Ascending aorta (tissue), 2 donors: ENCODE measurements at places on chromosomes 2 and 18. TPM values are rescaled to one million over a fixed set of nuclear protein-coding genes. Genes with fewer than 3 reads are reported as not detected.

GRCh38 chr2:12456293-12457106 is 260.2 kb upstream of the TRIB2 start:
- H3K4me1 ChIP-seq, result peaks cover 13% of the 10 kb centered on the region
- H3K36me3 ChIP-seq, result no peaks in the 10 kb centered on the region
- peak; percentile 96 for DNase-seq

Gene GAREM2
- 2.1 TPM for total RNA-seq

- no peaks in the 10 kb centered on the region for H3K36me3 ChIP-seq
- no peak for DNase-seq
These were observed 7.8 kb downstream of the CDK15 start for GRCh38 chr2:201813996-201814760.

Gene XDH
- not detected for total RNA-seq

DNA sequence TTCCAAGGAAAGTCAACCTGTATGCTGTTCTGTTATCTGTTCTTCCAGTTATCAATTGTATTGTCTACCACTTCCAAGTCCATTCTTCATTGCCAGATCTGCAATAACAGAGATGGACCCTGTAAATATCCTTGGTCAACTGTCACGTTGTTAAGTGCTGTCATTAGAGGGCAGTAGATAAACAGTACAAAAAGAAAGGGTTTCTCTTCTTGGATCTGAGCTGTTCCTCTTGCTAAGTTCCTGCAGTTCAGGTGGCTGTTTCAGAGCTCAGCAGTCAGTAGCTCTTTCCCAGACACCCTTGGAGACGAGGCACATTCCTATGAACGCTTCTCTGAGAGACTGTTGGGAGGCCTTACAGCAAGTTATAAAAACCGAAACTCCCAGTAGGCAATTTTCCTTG is 957.1 kb upstream of the CHAC2 start:
- H3K36me3 ChIP-seq, result no peaks in the 10 kb centered on the region
- no peak for DNase-seq
- no peak overlapping the region for H3K27ac ChIP-seq
- no peaks in the 10 kb centered on the region for H3K27me3 ChIP-seq

DNA sequence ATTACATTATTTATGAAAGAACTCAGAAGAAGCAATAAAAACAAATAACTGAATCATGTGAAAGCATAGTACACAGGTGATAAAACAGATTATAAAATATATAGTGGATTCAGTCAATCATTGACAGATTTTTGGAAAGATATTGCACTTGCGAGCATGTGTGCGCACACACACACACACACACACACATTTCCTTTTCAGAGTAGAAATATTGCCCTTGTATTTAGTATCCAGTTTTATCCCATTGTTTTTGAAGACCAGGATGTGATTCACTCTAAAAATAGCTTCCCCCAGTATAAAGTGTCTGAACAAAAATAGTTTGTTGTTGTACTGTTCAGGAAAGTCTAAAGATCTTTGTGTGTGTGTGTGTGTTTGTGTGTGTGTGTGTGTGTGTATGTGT is 145.5 kb downstream of the CALCRL start:
- H3K36me3 ChIP-seq, result no peaks in the 10 kb centered on the region
- H3K27me3 ChIP-seq, result no peaks in the 10 kb centered on the region
- no peak overlapping the region for H3K27ac ChIP-seq
- no peak for DNase-seq
- no peak overlapping the region for H3K4me3 ChIP-seq

Gene ANKMY1
- total RNA-seq, result 14.4 TPM

Gene CASP10
- 7.8 TPM for total RNA-seq

- no peaks in the 10 kb centered on the region for H3K36me3 ChIP-seq
- no peak for DNase-seq
- no peaks in the 10 kb centered on the region for H3K4me1 ChIP-seq
- no peak overlapping the region for H3K27ac ChIP-seq
These were observed 421.7 kb downstream of the TGIF1 start for GRCh38 chr18:3871687-3872086.

Gene COL3A1
- 411 TPM for total RNA-seq

GRCh38 chr2:176187200-176187898 is 1.1 kb upstream of the HOXD1 start:
- no peak overlapping the region for H3K27ac ChIP-seq
- H3K4me3 ChIP-seq, result peak overlapping the region; percentile 79
- H3K27me3 ChIP-seq, result peaks cover 6% of the 10 kb centered on the region
- DNase-seq, result no peak

Gene PXDN
- total RNA-seq, result 188 TPM

DNA sequence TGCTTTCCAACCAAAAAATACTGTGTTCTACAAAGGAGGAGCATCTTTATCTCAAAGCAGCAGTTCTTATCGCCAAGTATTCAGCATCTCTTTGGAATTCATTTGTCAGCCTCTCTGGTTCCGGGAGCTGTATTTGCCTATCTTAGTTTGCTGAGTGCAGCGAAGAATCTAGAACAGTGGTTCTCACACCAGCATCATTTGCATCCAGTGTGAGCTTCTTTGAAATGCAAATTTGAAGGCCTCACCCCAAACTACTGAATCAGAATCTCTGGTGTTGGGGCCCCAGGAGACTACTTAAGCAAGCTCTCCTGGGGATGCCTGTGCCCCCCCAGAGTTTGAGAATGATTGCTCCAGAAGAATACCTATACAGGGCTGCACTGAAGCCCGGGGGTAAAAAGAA is 1.5 kb upstream of the PTPN2 start:
- H3K36me3 ChIP-seq, result no peaks in the 10 kb centered on the region
- DNase-seq, result no peak
- H3K27ac ChIP-seq, result no peak overlapping the region
- H3K4me1 ChIP-seq, result no peaks in the 10 kb centered on the region
- no peak overlapping the region for H3K4me3 ChIP-seq
- no peaks in the 10 kb centered on the region for H3K27me3 ChIP-seq

DNA sequence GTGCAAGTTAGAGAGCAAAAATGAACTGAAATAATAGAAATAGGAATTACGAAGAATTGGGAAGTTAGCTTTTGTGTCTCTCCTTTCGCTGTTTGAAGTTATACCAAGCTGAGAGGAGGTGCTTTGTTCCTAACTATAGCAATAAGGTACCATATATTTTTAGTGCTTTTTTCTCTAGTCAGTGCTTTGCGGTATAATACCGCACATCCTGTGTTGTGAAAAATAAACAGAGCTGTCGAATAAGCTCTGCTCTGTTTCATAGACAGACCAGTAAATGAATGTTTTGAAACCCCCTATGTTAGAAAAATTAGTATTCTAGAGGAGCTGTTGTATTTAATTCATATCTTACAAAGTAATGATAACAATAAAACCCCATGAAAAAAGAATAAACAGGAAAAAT is 130.8 kb downstream of the MAP4K4 start:
- no peak overlapping the region for H3K4me3 ChIP-seq
- H3K36me3 ChIP-seq, result peaks cover 6% of the 10 kb centered on the region
- H3K4me1 ChIP-seq, result peaks cover 28% of the 10 kb centered on the region
- H3K27ac ChIP-seq, result peak overlapping the region; percentile 24
- H3K27me3 ChIP-seq, result no peaks in the 10 kb centered on the region

- H3K36me3 ChIP-seq, result no peaks in the 10 kb centered on the region
- DNase-seq, result no peak
- H3K4me1 ChIP-seq, result no peaks in the 10 kb centered on the region
- H3K27me3 ChIP-seq, result no peaks in the 10 kb centered on the region
- H3K4me3 ChIP-seq, result no peak overlapping the region
- no peak overlapping the region for H3K27ac ChIP-seq
These were observed 112.3 kb upstream of the CHAC2 start for GRCh38 chr2:53655256-53655655.

DNA sequence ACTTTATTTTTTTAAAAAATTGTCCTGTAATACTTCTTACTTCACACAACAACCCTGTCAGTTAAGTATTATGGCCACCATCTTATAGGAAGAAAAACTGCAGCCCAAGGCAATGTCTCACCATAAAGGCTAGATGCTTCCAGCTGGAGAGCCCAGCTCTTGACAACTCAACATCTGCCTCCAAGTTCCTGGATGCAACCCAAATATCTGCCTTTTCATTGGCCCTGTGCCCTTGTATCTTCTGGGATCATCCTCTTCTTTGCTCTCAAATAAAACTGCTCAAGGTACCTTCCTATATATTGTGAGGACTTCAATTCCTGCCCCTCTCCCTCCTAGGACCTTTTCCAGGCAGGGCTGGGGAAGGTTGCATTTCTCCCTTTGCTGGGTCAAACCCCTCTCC is 69.5 kb downstream of the BIN1 start:
- H3K4me3 ChIP-seq, result no peak overlapping the region
- no peak overlapping the region for H3K27ac ChIP-seq
- H3K4me1 ChIP-seq, result no peaks in the 10 kb centered on the region
- H3K36me3 ChIP-seq, result no peaks in the 10 kb centered on the region

Gene USP14
- total RNA-seq, result 9.7 TPM

- peak overlapping the region; percentile 61 for H3K27ac ChIP-seq
- peak overlapping the region; percentile 51 for H3K4me3 ChIP-seq
- no peaks in the 10 kb centered on the region for H3K4me1 ChIP-seq
- DNase-seq, result peak; percentile 75
- no peaks in the 10 kb centered on the region for H3K27me3 ChIP-seq
These were observed 37.5 kb downstream of the ACVR1 start for GRCh38 chr2:157838442-157839161.

Gene PARD3B
- 9.5 TPM for total RNA-seq

GRCh38 chr2:144458541-144458940 is 61.4 kb downstream of the ZEB2 start:
- no peaks in the 10 kb centered on the region for H3K36me3 ChIP-seq
- H3K27ac ChIP-seq, result peak overlapping the region; percentile 57
- DNase-seq, result no peak
- no peak overlapping the region for H3K4me3 ChIP-seq

Gene IKZF2
- total RNA-seq, result 3.9 TPM

GRCh38 chr18:56407646-56408180 is 230.7 kb downstream of the TXNL1 start:
- DNase-seq, result no peak
- no peak overlapping the region for H3K27ac ChIP-seq
- no peaks in the 10 kb centered on the region for H3K4me1 ChIP-seq
- H3K4me3 ChIP-seq, result no peak overlapping the region

DNA sequence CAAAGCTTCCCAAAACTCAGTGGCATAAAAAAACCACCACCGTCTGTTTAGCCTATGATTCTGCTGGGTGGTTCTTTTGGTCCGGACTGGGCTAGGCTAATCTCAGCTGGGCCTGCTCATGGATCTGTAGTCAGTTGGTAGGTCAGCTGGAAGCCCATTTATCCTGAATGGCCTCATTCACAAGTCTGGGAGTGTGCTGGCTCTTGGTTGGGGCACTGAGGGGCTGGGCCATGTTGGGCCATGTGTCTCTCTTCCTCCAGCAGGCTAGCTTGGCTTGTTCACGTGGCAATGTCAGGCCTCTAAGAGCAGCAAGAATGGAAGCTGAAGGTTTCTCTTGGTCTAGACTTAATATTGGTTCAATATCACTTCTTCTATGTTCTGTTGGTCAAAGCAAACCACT is 95.7 kb upstream of the HS6ST1 start:
- H3K27ac ChIP-seq, result no peak overlapping the region
- H3K36me3 ChIP-seq, result no peaks in the 10 kb centered on the region
- no peaks in the 10 kb centered on the region for H3K4me1 ChIP-seq
- H3K4me3 ChIP-seq, result no peak overlapping the region
- no peaks in the 10 kb centered on the region for H3K27me3 ChIP-seq
- DNase-seq, result no peak

Gene TSPYL6
- not detected for total RNA-seq

Gene PSTPIP2
- total RNA-seq, result 1.6 TPM

GRCh38 chr2:138600732-138601457 is 99.3 kb downstream of the SPOPL start:
- DNase-seq, result no peak
- no peaks in the 10 kb centered on the region for H3K4me1 ChIP-seq
- no peak overlapping the region for H3K4me3 ChIP-seq

- DNase-seq, result no peak
- H3K27ac ChIP-seq, result no peak overlapping the region
- no peaks in the 10 kb centered on the region for H3K27me3 ChIP-seq
- no peaks in the 10 kb centered on the region for H3K36me3 ChIP-seq
- peaks cover 3% of the 10 kb centered on the region for H3K4me1 ChIP-seq
These were observed 108.0 kb upstream of the UNC80 start for GRCh38 chr2:209663656-209664055.

DNA sequence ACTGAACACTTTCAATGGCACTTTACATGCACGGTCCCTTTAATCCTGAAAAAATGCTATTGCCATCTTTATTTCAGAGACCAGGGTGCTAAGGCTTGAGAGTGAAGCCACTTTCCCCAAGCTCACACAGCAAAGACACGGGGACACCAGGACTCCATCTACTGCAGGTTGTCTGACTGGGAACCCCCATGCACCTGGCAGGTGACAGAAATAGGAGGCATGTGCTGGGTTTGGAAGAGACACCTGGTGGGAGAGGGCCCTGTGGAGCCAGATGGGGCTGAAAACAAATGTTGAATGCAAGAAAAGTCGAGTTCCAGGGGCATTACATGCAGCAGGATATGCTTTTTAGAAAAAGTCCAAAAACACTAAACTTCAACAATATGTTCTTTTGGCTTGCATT is 5.2 kb upstream of the EHD3 start:
- no peaks in the 10 kb centered on the region for H3K27me3 ChIP-seq
- H3K4me3 ChIP-seq, result no peak overlapping the region
- no peaks in the 10 kb centered on the region for H3K4me1 ChIP-seq
- no peak for DNase-seq
- H3K27ac ChIP-seq, result no peak overlapping the region
